CD4-positive, alpha-beta T cell treated with Interleukin-15 for 4 hours (primary cell): ENCODE measurements at places on chromosomes 7 and 10.
A peak's percentile ranks its signal among the peaks of the same experiment; 100 is the strongest.

DNA sequence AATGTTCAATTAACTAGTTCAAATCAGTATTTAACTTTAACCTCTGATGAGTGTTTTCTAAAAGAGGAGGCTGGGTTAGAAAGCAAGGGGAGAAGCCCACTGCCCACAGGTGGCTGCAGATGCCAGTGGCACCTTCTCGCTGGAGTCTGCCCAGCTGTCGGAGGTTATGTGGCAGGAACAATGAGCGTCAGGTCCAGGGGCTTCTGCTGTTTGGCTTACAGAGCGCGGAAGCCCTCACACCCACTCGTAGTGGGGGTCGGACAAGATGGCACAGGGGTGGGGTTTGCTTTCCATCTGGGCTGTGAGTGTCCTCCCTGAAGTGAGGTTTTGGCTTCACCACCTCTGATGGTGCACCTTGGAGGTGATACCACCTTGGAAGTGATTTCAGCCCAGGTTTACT is 8.5 kb downstream of the DYNC2I1 start:
- DNase-seq: no peak

DNA sequence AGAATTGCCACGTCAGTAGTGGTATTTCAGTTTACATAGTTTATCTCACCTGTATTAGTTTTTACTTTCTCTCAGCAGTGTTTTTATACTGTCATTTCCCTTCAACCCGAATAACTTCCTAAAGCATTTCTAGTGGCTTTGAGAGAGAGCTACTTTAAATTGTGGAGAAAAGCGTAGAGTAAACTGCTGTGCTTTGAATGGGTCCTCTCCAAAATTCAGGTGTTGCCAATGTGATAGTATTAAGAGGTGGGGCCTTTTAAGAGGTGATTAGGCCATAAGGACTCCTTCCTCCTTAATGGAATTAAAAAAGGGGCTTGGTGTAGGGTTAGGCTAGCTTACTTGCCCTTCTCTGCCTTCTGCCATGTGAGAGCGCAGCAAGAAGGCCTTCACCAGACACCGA is 98.4 kb downstream of the LCOR start:
- DNase-seq: no peak

- DNase-seq: no peak
Observed at GRCh38 chr10:131736321-131736980, 164.4 kb upstream of the PPP2R2D start.

- DNase-seq: no peak
Observed at GRCh38 chr7:81173766-81174281, 255.0 kb upstream of the SEMA3C start.

DNA sequence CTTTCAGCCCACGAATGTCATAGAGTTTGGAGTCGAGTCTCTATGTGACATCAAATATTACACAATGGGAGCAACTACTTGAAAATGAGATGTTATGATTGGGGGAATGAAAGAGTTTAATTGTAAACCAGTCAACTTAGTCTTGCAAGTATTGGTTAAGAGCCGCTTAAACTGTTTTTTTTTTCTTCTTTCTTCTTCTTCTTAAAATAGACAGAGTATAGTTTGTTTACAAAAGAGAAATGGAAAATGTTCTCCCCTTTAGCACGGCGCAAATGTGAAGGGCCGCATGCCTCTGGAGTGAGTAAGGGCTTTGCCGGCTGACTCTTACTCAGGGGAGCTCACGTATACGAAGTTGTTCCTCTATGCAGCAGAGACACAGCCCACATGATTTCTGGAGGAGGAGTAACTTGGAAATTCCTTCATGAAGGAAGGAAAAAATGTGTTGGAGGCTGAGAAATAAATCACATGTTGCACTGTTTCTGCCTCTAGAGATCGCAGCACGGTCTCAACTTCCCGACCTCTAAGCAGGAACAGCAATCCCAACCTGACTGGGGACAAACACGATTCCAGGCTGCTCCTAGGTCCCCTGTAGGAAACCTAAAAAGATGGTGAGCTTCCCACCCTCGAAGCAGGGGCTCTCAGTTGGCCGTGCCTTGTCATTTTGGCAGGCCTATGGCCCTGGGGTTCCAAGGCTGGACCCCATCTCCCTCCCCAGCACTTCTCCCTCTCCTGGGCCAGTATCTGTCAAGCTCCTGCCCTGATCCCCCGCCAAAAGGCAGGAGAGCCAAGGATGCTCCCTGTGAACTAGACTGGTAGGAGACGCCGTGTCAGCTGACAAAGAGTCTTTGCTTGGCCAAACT is 44.8 kb downstream of the MYOF start:
- DNase-seq: no peak

DNA sequence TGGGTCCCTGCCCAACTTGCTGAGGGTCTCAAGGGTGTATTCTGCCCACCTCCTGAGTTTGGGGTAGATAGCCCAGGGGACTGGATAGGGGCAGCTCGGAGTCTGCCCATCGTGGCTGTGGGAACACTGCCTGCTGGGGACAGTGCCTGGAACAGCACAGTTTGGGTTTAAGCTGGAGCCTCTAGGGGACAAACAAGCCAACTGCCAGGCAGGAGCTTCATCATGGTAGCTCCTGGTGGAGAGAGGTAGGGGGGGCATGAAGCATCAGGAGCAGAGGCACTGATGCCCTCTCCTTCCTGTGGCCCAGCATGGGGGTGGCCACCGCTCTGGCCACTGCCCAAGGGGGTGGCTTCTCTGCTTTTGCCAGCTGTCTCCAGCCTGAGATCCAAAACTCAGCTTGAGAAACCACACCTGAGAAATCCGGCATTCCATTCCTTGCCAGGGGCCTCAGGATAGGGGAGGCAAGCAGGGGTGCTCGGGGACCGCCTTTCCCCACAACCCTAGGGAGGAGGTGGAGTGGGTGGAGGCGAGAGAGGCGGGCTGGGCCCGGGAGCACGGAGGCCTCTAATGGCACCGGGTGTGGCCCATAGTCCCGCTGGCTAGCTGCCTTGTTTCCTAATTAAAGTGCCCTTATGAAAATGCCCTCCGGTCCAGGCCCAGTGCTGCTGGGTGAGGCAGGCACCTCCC is 47.6 kb downstream of the UNC5B start:
- DNase-seq: no peak

GRCh38 chr10:16809074-16809718 is 8.0 kb downstream of the RSU1 start:
- DNase-seq: peak; percentile 54

GRCh38 chr7:117323851-117324711 is 1.2 kb upstream of the WNT2 start:
- no peak for DNase-seq

- DNase-seq: no peak
Observed at GRCh38 chr7:47513741-47514241, 68.1 kb downstream of the TNS3 start.

DNA sequence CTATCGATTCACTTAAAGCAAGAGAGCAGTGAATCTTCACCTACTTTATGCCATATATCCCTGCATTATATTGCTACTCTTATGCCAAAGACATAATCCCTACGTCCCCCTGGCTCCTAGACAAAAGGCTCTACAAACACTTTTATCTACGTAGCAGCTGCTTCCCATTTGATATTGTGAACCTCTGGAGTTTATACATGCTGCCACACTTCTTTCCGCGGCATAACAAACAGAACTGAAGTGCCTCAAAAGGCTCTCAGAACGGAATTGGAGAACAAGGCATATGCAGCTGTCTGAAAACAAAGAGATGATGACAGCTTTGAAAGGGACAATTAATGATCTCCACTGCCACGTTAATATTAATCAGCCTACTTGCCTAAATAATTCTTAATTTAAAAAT is 985.6 kb upstream of the LRRN3 start:
- DNase-seq: no peak

DNA sequence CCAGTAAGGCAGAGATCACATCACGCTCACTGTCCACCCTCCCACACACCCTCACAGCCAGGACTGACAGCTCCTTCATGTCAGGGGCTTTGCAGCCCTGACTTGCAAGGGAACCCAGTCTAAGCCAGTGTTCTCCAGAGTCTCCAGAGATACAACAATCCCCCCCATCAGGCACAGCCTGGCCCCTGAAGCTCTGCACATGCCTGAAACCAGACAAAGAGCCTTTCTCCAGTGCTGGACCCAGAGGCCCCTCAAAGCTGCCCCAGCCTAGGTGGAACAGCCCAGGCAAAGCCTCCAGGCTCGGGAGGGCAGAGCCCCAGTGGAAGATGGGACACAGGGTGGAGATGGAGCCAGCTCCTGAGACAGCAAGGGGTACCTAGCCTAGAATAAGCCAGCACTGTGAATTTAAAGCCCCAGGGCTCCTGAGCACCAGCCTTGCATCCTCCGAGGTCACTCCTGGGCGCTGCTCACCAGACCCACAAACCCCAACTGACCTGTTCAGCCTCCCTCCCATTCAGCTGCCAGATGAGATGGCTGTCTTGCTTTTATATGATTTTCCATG is 50.2 kb downstream of the GRID1 start:
- DNase-seq: no peak

DNA sequence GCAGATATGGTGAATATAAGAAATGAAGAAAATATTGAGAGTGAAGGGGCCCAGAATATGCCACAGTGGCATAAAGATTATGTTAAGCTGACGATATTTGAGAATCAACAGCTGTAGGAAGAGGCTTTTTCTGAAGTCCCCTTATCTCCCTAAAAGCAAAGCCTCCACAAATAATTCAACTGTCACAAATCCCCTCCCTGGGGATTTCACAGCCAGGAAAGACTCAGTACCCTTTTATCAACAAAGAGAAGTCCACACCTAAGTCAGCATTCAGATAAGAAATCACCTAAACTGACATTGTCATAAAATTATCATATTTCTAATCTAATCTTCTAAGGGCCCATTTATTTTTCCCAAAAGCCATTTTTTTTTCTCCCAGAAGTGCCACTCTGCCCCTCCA is 284.9 kb upstream of the VWC2 start:
- DNase-seq: no peak

GRCh38 chr10:121245754-121246153 is 352.5 kb downstream of the FGFR2 start:
- no peak for DNase-seq

DNA sequence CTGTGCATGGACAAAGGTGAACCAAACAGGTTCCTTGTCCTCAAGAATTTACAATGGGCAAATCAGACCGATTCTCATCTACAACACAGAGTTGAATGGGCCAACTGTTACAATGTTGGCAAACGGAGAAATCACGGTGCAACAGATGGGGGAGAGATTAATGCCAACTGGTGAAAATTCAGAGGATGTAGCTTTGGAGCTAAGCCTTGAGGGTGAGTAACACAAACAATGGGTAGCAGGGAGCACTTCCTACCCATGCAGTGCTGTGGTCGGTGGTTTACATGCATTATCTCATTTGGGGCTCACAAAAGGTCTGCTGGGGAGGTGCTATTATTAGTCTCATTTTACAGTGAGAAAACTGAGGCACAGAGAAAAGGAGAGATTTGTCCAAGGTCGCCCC is 902 bp upstream of the NFE2L3 start:
- peak; percentile 32 for DNase-seq

GRCh38 chr7:2968616-2969397 is 74.9 kb downstream of the CARD11 start:
- DNase-seq: no peak

- DNase-seq: no peak
Observed at GRCh38 chr7:102424787-102425218, 8.6 kb upstream of the ORAI2 start.

DNA sequence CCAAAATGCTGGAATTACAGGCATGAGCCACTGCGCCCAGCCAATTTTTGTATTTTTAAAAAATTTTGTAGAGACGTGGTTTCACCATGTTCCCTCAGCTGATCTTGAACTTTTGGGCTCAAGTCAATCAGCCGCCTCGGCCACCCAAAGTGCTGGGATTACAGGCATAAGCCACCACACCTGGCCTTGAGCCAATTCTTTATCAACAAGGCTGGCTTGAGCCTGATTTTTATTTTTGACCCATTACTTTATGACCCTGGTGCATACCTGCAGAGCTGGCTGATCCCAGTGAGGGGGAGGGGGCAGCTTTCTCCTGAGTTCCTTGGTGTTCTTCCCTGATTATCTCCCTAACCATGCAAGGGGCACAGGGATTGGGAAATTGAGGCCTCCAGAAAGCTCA is 15.8 kb upstream of the CPA1 start:
- DNase-seq: no peak

- no peak for DNase-seq
Observed at GRCh38 chr10:17217631-17218232, 10.3 kb upstream of the VIM start.

- no peak for DNase-seq
Observed at GRCh38 chr10:98115031-98115787, 19.2 kb upstream of the R3HCC1L start.

DNA sequence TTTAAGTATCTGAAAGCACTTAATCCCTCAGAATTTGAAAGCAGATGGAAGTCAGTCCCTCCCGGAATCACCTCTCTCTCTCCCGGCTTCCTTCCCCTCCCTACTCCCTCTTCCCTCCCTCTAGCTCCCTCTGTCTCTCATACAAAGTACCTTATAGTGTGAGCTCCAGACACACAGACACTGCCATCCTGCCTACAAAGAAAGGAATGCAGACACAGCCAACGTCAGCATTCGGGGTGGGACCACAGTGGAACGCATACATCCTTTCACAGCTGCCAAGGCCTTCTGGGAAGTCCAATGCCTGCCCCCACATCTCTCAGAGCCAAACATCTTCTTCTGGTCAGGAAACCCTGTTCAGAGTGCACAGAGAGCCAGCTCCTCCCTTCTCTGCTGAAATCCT is 9.3 kb downstream of the NOD1 start:
- DNase-seq: no peak

DNA sequence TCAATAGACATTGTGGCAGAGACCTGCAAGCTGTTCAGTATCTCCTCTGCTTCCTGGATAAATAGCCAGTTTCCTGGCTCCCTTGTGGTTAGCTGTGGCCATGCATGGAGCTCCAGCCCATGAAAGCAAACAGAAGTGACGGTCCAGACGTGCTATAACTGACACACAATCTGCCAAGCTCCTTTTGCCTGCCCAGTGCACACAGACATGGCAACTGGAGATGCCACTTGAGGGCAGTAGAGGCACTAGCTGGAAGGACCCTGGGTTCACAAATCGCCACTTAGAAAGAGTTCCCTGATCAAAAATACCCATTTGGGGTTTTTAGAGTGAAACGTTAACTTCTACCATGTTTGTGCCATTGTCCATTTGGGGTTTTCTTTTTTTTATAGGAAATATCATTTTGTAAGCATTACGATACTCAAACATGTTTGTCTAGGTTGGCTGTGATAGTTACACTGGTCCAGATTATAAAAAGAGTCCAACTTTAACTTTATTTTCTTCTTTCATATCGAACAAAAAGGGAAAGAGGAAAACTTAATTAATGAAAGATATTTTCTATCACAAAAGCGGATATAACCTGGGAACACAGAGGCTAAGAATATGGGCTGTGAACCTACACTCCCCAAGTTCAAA is 31.3 kb downstream of the KIN start:
- DNase-seq: no peak
